ENCODE measurements at places on chromosomes 3 and 15.

- peak; percentile 27 for DNase-seq
Measured at GRCh38 chr3:125594125-125594524, 1.2 kb downstream of the OSBPL11 start.

DNA sequence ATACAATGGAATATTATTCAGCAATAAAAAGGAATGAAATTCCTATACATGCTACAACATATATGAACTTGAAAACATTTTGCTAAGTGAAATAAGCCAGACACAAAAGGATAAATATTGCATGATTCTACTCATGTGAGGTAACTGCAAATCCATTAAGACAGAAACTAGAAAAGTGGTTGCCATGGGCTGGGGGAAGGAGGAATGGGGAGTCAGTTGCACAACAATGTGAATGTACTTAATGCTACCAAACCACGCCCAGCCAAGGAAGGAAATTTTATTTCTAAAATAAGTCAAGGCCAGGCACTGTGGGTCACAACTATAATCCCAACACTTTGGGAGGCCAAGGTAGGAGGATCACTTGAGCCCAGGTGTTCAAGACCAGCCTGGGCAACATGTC lies 9.8 kb upstream of the GMPPB start:
- DNase-seq: no peak

GRCh38 chr3:176992565-176992964 lies 204.7 kb downstream of the TBL1XR1 start:
- no peak for DNase-seq

GRCh38 chr3:58471025-58471887 lies 20.6 kb upstream of the KCTD6 start:
- peak; percentile 56 for DNase-seq

DNA sequence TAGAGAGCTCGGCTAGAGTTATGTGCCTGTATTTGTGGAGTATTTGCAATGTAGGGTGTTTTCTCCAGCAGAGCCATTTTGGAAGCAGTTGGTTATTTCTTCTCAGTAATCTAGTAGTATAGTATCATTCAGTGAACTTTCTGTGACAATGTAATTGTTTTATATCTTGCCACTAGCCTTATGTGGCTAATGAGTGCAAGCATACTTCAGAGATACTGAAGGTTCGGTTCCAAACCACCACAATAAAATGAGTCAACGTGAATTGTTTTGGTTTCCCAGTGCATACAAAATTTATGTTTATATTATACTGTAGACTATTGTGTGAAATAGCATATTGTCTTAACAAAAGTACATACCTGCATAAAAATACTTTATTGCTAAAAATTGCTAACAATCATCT lies 286.9 kb upstream of the TBL1XR1 start:
- DNase-seq: no peak

DNA sequence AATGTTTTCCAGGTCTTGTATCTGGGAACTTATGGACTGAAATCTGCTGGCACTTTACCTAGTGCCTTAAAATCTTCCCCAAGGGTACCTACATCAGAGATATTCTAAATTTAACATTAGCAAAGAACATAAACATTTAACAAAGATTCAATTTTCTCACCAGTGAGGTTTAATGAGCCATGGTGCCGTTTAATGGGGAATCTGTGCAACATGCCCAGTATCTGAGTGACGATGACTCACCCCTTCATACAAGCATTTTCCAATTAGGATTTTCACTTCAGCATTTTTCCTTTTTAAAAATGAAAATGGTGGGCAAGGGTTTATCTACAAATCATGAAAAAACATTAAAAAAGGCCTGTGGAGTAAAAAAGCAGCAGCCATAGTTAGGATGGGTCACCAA lies 189.4 kb downstream of the SLC9A9 start:
- no peak for DNase-seq

- no peak for DNase-seq
Measured at GRCh38 chr3:78483090-78483489, 1284.7 kb downstream of the ROBO1 start.

DNA sequence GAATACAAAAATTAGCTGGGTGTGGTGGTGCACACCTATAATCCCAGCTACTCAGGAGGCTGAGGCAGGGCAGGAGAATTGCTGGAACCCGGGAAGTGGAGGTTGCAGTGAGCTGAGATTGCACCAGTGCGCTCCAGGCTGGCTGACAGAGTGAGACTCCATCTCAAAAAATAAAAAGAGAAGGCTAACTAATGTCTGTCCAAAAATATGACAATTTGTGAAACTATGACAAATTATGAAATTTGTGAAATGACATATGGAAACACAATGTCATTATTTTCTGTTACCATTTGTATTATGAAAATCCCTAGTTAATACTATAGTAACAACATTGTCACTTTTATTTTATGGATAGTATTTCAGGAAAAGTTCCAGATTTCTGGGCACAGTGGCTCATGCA lies 1306.3 kb upstream of the EPHA6 start:
- peak; percentile 2 for DNase-seq

DNA sequence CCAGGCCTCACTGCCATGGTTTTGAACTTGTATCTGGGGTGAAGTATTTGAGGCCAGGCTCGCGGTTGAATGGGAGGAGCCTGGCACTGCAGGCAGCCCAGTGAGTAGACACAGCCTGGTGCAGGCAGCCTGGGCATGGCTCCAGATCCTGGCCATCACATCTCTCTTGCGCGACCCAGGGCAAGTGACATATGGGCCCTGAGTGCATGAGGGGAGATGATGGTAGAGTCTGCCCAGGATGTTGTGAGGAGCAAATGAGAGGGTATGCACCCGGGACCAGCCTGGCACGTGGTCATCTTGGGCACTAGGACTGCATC lies 103.5 kb downstream of the TBC1D2B start:
- peak; percentile 14 for DNase-seq

DNA sequence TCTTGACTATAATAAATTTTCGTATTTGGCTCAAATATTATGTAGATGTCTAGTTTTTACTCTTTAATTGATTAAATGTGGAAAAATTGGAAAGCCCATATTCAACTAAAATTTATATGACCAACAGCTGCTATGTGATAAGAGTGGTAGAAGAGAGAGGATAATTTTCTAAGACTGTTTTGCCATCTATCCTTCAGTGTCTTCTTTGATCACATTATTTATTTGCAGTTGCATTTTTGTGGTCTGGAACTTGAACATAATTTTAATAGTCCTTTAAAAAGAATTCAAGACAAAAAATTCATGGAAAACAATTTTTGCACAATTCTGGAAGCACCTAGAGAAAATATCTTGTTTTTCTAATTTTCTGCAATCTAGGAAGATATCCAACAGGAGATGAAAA lies 213.3 kb upstream of the THBS1 start:
- DNase-seq: no peak
